ENCODE measurements at places on chromosomes 12 and 14. TPM values are rescaled to one million over a fixed set of nuclear protein-coding genes. Genes with fewer than 3 reads are reported as not detected.

The GALNT9 gene
- not detected for polyA plus RNA-seq

The ADAM21 gene
- not detected for polyA plus RNA-seq

DNA sequence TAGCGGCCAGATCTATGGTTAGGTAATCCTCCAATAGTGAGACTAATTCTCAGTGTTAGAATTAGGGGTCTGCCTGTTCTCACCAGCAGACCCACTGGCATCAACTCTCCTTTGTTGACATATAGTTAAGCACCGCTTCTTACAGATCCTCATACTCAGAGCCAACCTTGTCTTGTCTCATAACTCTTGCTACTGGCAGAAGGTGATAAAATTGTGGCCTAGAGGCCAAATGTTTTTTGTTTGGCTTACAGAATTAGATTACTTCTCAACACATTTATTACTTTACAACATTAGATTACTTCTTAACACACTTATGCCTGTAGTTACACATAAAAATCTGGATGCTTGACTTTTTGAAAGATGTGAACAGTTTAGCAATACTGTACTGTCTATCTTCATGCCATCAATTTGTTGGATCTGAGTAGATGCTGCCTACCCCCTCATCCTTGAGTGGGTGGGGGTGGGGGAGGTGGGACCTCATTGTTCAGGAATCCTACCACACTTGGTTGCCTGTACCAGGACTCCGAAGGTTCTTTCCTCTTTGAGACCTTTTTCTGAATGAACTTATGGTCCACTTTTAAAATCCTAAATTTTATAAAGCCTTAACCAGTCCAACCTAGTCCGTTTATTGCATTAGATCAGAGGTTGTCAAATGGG lies 7.0 kb downstream of the MTHFD1 start:
- H3K4me3 ChIP-seq = no peak overlapping the region
- no peaks in the 10 kb centered on the region for H3K36me3 ChIP-seq
- no peaks in the 10 kb centered on the region for H3K27me3 ChIP-seq
- no peak for DNase-seq

- DNase-seq = no peak
- H3K4me1 ChIP-seq = no peaks in the 10 kb centered on the region
- no peak overlapping the region for H3K4me3 ChIP-seq
- H3K27ac ChIP-seq = no peak overlapping the region
- H3K36me3 ChIP-seq = no peaks in the 10 kb centered on the region
Observed at GRCh38 chr14:32350020-32350419, 20.9 kb downstream of the AKAP6 start.

GRCh38 chr12:91874086-91874865 lies 271.4 kb downstream of the BTG1 start:
- DNase-seq = no peak
- H3K27me3 ChIP-seq = no peaks in the 10 kb centered on the region
- H3K36me3 ChIP-seq = no peaks in the 10 kb centered on the region

Data from CD14-positive monocyte (primary cell).